Neuronal stem cell (in vitro differentiated cells): ENCODE measurements at places on chromosomes 5 and 9.

GRCh38 chr9:135796784-135797485 lies 95.0 kb downstream of the KCNT1 start:
- DNase-seq: no peak

- DNase-seq: no peak
Observed at GRCh38 chr9:26054600-26055520, 376.6 kb upstream of the TUSC1 start.

GRCh38 chr9:80090317-80090716 lies 518.6 kb downstream of the TLE4 start:
- DNase-seq: no peak

GRCh38 chr5:143188692-143189091 lies 214.8 kb downstream of the NR3C1 start:
- DNase-seq: no peak

- no peak for DNase-seq
Observed at GRCh38 chr9:110040788-110041187, 167.2 kb downstream of the C9orf152 start.

DNA sequence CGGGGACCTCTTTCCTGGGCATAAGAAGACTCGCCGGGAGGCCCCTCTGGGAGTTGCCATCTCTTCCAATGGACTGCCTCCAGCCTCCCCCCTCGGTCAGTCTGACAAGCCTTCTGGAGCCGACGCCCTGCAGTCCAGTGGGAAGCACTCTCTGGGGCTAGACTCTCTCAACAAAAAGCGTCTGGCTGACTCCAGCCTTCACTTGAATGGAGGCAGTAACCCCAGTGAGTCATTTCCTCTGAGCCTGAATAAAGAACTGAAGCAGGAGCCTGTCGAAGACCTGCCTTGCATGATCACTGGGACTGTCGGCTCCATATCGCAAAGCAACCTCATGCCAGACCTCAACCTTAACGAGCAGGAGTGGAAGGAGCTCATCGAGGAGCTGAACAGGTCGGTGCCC lies 28.4 kb upstream of the LTC4S start:
- no peak for DNase-seq

DNA sequence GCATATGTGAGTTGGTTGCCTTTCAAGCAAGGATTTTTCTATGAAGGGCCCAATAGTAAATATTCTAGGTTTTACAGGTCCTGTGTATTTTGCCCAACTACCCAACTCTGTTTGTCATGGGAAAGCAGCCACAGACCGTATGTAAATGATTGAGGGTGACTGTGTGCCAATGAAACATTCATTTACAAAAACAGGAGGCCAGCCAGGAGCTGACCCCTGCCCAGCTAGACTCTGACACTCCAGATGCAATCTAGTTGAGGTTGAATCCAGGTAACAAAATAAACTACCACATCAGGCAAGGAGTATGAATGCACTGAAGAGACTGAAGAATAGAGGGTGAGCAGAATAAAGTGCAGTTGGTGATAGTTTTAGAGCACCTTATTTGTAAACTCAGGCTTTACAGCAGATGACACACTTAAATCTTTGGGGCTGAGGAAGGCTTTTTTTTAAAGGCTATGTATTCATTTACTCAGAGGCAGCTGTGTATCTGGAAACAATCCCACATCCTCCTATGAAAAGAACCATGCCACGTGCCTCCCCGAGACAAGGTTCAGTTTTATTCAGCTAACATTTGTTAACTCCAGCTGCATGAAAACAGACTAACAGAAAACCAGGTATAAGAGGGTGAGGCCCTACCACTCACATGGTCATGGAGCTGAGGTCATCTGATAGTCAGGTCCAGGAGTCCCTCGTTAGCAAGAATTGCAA lies 60.7 kb downstream of the SLC1A1 start:
- DNase-seq: no peak

DNA sequence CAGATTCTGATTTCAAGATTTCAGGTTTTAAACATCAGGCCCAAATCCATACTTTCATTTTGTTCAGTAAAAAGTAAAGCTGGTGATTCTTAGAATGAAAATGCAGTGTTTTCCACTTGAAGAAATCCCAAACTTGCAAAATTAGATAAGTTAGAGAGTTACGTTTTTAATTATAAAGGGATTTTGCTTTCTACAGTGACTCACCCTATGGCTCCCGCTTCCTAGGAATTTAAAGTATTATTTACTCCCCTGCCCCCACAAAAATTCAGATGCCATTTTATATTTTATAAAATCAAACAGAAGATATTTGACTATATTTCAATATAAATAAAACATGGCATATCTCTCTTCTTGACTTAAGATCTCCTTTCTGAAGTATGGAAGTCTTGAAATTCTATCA lies 402.9 kb downstream of the ZSWIM6 start:
- no peak for DNase-seq

DNA sequence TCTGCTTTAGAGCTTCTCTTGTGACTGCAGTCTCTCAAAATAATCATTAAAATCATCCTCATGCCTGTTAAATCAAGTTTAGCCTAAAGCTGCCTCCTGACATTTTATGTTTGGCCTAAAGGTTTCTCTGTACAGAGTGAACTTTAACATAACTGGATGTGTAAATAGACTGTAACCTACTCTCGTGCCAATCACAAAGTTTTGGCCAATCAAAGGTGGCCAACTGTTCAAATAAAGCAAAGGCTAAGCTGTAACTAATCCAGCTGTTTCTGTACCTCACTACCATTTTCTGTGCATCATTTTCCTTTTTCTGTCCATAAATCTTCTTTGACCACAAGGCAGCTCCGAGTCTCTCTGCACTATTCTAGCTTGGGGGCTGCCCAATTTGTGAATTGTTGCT lies 86.2 kb downstream of the GCNT1 start:
- no peak for DNase-seq

DNA sequence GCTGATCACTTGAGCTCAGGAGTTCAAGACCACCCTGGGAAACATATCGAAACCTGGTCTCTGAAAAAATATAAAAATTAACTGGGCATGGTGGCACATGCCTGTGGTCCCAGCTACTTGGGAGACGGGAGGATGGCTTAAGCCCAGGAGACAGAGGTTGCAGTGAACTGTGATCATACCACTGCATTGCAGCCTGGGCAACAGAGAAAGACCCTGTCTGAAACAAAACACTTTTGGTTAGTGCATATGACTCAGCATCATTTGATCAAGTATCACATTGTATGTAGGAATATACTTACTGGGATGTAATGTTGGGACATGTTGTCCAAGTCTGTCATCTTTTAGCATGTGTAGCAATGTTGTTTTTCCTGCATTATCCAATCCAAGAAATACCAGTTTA lies 12.0 kb downstream of the SAR1B start:
- no peak for DNase-seq

DNA sequence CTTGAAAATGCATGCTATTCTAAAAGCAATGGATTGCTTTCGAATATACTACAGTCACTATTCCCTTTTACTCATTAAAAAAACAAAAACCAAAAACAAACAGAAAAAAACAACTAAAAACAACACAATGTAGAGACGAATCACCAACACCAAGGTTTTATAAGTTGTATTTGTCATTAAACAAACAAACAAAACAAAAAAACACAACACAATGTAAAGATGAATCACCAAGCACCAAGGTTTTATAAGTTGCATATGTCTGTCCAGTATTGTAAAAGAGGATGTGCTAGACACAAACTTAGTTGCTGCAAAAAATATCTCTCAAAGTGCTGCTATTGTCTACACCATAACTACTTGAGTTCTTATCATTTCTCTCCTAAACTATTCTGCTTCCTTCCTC lies 1269.2 kb downstream of the EFNA5 start:
- DNase-seq: no peak

DNA sequence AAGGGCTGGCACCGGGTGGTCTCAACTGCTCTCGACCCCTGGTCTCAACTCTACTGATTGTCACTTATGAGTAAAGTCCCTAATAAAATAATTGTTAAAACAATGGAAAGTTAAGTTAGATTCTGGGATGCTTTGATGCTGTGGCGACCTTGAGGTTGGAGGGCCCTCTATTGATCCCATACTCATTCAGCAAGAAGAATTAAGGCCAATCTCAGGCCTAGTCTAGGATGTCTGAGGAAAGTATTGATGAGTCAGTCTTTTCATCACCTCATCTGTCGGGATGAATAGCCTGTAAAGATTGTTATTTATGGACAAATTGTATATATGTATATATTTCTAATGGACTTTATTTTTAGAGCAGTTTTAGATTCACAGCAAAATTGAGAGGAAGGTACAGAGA lies 50.8 kb downstream of the WDR36 start:
- DNase-seq: no peak

- DNase-seq: no peak
Observed at GRCh38 chr5:53575101-53575500, 14.7 kb downstream of the NDUFS4 start.

DNA sequence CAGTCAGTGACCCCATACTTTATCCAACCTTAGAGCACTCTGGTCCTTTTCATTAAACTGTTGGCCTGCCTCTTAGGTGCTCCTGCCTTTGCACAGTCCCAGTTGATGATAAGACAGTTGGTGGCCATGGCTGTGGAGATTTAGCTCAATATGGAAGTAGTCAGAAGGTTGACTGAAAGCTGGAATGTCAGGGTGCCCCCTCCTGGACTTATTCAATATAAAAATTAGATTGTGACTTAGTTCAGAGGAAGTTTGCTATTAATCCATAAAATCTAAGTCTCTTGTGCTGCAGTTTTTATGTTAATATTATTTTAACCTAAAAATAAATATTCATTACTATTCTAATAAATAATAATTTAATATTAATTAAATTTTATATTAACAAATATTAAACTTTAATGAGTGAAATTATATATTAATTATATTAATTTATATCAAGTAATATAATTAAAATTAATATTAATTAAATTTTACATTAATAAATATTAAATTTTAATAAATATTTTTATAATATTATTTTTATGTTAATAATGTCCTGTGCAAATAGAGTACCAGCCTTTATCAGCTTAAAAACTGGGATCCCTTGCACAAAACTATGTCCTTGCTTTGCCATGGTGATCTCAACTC lies 77.7 kb upstream of the ADAMTSL1 start:
- DNase-seq: no peak

GRCh38 chr5:92909602-92909962 lies 671.4 kb downstream of the NR2F1-AS1 start:
- DNase-seq: peak; percentile 63

DNA sequence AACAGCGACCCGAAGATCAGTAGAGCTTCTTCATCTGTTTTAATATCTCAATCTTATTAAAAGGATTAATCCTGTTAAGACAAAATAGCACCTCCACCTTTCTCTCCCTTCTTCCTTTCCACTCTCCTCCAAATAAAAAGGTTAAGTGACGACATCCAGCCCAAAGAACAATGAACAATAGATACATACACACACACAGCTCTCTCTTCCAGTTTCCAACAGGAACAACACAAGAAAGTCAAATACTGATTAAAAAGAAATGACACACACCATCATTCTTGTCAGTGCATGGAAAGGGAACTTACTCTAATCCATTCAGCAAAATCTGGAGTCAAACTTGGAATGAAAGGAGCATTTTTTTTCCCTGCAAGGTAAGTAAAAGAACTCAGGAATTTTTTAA lies 2.8 kb downstream of the ARL15 start:
- DNase-seq: no peak
